Right forelimb (tissue), 1 donor: ENCODE measurements at places on chromosomes 6 and 20.

- no peak for DNase-seq
Measured at GRCh38 chr20:4490045-4490444, 231.7 kb upstream of the PRND start.

DNA sequence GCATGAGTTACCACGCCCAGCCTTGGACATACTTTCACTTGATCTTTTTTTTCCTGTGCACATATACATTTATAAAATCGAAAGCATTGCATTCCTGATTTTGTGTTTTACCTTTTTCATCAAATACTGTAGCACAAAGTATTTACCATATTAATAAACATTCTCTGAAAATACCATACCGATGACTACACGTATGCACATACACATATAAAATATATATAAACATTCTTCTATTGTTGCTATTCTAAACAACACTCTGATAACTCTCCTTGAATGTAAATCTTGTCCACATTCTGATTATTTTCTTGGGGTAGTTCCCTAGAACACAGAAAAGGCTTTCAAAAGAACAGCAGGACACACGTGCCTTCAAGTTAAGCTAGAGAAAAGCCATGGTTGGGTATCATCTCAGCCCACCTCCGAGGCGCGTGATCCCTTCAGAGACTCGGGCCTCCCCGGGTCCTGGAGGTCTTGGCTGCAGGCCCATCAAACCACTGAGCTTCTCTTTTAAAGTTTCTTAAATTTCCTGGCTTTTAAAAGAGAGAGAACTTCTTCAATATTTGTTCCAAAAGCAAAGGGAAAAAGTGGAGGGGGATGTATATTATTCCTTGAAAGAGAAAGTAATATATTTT is 198.1 kb downstream of the MYLK4 start:
- DNase-seq, result no peak

GRCh38 chr6:154440422-154441043 is 70.0 kb downstream of the CNKSR3 start:
- DNase-seq, result no peak

- no peak for DNase-seq
Measured at GRCh38 chr6:10964684-10965083, 77.8 kb downstream of the SYCP2L start.

DNA sequence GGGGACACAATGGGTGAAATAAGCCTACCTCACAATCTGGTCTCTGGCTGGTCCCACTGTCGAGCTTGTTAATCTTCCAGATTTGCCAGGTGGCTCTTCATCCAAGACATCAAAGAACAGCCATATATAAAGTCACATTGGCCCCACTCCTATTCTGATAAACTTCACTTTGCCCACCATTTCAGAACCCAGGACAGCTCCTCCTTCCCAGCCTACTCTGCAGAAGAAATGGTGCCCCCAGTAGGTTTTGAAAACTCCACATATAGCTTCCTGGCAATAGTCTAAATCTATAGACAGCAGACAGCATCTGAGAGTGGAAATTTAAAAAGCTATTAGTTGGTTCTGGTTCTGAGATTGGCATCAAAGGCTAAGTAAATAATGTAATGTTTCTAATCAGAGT is 143.1 kb upstream of the PCSK2 start:
- DNase-seq, result no peak

DNA sequence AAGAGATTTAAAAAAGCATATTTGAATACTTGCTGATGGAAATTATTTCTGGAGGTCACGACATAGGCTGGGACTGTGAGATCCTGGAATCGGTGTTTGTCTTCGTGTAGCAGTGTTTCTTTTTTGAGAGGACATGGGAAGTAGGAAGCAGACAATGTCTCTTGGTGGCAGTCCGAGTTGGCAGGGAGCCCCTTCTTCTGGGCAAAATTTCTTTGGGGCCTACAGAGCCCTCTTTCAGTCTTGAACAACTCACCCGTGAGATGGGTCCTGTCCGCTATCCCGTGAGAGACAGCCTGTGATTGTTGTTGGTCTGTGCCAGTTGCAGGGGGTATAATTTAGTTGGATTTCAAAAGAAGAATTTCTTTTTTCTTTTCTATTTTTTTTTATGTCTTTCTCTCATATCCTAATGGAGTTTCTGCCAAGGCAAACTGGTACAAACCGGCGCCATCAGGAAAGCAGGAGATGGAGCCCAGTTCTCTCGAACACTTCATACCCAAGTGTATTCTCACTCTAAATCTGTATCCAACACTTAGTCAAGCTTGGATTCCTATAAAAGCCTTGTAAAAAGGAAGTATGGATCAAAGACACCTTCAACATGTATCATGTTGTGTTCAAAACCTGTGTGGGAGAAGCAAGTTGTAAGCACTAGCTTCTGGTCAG is 785.1 kb downstream of the MAFB start:
- no peak for DNase-seq

GRCh38 chr20:3710703-3711483 is 1.5 kb downstream of the SIGLEC1 start:
- peak; percentile 89 for DNase-seq

- DNase-seq, result no peak
Measured at GRCh38 chr6:30061858-30062458, 893 bp downstream of the POLR1H start.

DNA sequence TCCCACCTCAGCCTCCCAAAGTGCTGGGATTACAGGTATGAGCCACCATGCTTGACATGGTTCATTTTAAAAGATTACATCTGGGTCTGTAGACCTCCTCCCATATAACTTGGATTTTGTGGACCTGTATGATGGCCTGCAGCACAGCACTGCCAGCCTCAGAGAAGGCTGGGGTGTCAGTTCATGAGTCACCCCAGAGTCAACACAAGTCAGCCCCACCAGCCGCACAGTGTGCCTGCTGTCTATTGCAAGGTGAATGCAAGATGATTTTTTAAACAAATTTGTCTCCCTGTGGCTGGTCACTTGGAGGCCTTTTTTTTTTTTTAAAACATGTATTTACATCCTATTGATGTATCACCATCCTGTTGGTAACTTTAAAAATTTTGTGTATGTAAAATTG is 76.7 kb downstream of the RREB1 start:
- DNase-seq, result no peak

DNA sequence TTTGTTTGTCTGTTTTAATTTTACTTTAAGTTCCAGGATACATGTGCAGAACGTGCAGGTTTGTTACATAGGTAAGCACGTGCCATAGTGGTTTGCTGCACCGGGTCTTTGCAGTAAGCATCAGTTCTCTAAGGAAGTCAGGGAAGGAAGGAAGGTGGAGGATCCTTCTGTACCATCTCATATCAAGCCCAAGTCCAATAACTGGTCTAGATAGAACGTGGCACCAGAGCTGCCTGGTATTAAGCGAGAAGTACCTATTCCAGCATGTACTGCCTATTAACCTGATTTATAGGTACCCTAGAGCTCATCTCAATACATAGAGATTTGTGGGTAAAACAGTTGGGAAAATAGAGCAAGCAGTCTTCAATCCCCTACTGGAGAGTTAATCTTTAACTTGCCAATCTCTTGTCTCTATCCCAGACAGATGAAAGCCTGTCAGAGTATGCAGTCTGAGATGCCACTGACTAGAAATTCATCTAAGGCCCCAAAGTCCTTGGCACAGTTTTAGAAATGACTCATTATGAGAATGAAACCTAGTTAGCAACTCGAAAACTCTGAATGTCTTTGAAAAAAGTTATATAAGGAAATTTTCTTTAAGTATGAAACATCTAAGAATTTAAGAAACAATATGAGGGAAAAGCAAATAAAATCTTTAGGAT is 144.9 kb downstream of the TFAP2A start:
- no peak for DNase-seq

DNA sequence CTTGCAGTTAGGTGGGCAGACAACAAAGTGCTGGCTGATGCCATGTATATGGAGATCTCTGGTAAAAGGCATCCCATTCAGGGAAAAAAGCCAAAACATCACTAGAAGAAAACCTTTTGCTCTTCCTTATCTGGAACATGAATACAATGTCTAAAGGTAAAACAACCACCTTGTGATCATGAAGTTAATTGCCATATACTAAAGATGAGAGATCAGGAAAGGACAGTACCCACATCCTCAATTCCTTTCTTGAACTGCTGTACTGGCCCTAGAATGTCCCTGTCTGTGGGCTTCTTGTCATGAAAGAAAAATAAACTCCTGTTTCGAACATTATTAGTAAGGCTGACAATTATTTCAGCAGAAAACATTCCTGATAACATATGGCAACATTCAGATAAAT is 19.3 kb downstream of the DEK start:
- DNase-seq, result no peak

DNA sequence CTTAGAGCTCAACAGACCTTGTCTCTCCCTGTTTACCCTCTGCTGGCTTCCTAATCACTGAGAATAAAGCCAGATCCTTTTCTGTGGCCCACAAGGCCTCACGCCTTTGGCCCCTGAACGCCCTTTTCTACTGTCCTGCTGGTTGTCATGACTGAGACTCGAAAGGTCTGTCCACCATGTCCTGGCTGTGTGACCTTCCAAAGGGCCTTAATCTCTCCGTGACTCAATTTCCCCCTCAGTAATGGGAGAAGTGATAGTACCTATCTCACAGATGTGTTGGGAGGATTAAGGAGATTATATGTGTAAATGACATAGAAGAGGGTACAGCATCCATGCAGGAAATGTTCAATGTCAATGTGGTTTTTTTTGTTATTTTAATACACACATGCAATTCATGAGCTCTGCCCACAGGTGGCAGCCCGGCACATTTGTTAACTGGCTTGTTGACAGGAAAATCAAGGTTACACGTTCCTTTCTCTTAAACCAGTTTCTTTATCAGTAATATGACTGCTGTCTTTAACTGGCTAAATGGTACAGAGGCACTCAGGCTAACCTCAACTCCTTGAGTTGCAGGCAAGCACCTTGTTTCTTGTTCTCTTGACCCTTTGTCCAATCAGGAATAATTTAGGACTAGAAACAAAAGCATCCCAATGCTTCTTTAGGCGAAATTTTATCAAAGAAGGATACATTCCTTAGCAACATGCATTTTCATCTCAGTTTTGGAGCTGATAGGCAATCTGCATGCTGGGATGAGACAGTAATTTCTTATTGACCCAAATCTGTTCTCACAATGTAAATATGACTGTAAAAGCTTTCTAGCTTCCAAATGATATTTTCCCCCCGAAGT is 16.6 kb downstream of the SLC22A1 start:
- DNase-seq, result peak; percentile 75

- DNase-seq, result no peak
Measured at GRCh38 chr6:47103931-47104330, 61.8 kb upstream of the ADGRF1 start.

- no peak for DNase-seq
Measured at GRCh38 chr6:33836806-33837469, 33.1 kb upstream of the MLN start.

DNA sequence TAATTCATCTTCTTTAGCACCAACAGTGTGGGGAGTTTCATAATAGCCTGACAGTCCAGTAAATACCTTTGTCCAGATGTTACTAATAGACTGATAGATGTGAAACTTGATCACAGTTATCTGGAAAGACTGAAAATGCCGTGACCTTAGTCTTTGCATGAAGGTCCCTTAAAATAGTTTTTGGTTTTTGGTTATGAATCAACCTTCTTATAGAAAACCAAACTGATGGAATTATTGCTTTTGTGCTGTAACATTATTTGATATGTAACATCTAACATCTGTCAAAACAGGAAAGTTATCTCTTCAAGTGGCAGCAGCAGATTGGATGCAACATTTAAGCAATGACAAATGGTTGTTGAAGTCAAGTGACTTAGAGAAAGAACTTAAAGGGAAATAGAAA is 190.4 kb downstream of the DOK5 start:
- no peak for DNase-seq

DNA sequence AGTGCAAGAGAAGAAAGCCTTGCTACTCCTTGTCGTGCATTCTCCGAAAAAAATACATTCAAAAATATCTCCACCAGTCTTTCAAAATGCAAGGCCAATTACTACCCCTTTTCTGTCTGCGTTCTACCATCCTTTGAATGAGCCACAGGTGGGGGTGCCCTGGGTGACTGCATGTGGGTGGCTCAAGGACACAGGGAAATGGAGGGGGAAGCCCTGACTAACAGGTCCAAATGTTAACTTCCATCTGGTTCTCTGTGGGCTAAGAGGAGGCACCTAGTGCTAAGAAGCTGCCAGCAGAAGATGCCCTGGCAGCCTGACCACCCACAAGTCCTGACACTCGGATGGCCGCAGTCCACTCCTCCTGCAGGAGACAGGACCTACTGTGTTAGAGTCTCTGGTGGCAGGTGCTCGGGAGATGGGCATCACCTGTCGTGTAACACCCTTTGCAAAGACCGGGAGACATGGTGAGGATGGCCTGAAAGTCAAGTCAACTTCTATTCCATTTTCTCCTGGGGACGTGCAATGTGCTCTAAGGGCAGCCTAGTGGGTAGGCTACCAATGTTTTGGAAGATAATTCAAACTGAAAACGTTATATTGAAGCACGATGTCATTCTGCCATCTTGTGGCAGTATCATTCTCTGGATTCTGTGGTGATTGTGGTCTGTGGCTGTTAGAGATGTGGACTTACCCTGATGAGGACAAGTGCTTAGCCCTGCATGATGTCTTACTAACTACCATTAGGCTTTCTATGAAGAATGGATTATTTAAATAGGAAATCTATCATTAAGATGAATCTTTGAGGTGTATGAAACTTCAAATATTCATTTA is 27.4 kb upstream of the IGF2R start:
- no peak for DNase-seq

DNA sequence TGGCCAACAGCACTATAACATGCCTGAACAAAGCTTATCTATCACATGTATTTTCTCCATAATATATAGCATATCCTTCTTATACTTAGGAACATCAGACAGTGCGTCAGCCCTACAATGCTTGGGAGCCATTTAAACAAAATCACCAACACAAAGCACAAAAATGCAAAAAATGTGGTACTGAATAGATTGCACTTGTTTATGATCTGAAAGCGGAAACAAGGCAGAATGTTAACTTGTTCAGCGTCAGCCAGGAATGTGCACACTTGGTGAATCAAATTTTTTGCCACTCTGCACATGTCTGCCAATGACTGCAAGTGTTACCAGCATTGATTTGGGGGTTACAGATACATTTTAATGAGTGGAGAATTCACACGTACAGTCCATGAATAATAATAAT is 14.8 kb downstream of the SLC35A1 start:
- DNase-seq, result no peak

DNA sequence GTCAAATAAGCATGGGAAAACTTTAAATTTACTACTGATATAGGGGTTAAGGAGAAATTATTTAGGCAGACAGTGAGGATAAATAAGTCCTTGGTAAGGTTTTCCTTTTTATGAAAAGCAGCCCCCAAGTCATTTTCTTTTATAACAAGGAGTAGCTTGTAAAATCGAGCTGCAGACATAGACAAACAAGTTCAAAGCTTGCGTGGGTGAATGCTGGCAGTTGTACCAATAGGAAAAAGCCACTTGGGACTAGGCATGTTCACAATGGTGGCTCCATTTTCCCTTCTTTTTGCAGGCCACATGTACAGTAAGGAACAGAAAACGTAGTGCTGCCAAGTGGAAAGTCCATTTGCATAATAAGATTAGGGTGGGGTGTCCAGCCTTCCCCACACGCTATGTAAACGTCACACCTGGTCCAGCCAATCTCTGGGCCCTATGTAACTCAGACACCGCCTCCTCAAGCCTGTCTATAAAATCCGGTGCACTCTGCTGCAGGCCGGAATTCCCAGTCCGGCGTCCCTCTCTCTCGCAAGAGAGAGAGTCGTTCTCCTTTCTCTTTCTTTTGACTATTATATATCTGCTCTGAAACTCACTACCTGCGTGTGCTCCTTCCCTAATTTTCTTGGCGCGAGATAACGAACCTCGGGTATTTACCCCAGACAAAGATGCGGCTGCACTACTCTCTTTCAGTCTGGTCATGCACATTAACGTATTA is 217.1 kb upstream of the MAN1A1 start:
- DNase-seq, result no peak
